NCI-H460 (cell line): ENCODE measurements at places on chromosomes 7 and 10.

GRCh38 chr10:11678074-11678793 lies 63.9 kb upstream of the ECHDC3 start:
- DNase-seq, result no peak

DNA sequence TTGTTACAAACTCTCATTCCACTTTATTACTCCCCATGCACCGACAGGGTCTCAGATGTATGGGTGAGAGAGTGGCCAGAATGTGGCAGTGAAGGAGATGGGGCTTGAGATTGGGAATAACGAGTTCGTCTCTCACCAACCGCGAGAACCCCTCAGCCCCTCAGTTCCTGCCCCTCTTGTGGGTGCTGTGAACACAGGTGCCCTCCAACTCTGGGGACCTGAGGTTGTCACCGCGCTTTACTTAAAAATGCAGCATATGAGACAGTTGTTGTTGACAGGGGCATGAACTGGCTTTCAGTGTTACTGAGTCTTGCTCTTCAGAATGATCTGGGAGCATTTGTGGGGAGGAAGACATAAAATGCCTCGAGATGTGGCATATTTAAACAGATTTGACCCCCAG lies 290.0 kb downstream of the WDR37 start:
- DNase-seq, result no peak

DNA sequence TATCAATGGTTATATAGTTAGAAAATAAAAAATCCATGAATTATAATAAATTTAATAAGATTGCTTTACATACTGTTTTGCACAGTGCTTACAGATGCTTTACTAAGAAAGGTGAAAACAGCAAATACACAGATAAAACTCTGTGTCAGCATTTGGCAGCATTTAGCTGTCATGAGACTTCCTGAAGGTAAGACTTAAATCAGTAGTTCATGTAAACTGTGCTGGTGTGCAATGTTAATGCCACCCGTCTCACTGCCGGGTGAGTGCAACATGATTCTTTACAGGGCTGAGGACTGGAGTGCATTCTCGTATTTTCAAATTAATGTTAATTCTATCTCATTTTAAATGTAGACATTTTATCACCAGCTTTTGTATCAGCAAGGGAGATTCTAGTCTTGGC lies 326.2 kb upstream of the POT1 start:
- DNase-seq, result no peak

GRCh38 chr7:125074141-125074540 lies 144.5 kb upstream of the POT1 start:
- DNase-seq, result no peak

DNA sequence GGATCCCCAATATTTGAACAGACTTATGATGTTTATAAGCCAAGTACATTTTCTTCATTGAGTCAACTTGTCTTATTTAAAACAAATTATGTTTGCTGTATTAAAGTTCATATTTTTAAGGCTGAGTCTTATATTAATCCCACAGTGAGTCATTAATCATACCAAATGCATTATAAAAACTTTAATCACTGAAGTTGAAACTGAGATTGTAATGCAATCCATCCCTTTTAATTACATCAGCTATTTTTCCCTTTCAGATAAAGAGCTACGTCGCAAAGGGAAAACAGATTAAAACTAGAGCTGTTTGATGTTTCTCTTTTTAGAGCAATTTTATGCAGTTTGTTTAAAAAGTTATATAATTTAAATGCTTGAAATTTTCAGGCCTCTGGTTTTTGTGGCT lies 183.0 kb downstream of the ARID5B start:
- DNase-seq, result no peak

- DNase-seq, result no peak
Measured at GRCh38 chr7:85184599-85185423, 2.0 kb downstream of the SEMA3D start.

DNA sequence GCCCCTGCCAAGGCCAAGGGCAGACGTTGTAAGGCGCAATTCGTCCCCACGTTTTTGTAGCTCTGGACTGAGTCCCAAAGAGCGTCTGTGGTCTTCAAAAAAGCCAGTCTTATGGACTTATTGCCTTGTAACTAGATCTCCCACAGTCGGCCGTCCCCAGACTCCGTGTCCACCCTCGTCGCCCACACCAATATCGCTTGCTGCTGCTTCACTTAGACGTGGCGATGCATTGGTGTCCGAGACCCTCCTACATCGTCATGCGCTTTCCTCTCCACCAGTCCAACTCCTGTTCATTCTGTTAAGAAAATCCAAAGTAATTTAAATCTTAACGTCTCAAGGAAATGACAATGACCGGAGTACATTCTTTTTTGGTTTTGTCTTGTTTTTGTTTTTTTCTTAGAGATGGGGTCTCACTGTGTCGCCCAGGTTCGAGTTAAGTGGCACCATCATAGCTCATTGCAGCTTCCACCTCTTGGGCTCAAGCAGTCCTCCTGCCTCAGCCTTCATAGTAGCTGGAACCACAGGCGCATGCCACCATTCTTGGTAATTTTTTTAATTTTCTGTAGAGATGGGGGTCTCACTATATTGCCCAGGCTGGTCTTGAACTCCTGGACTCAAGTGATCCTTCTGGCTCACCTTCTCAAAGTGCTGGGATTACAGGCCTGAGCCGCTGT lies 851 bp downstream of the KIFBP start:
- DNase-seq, result no peak

DNA sequence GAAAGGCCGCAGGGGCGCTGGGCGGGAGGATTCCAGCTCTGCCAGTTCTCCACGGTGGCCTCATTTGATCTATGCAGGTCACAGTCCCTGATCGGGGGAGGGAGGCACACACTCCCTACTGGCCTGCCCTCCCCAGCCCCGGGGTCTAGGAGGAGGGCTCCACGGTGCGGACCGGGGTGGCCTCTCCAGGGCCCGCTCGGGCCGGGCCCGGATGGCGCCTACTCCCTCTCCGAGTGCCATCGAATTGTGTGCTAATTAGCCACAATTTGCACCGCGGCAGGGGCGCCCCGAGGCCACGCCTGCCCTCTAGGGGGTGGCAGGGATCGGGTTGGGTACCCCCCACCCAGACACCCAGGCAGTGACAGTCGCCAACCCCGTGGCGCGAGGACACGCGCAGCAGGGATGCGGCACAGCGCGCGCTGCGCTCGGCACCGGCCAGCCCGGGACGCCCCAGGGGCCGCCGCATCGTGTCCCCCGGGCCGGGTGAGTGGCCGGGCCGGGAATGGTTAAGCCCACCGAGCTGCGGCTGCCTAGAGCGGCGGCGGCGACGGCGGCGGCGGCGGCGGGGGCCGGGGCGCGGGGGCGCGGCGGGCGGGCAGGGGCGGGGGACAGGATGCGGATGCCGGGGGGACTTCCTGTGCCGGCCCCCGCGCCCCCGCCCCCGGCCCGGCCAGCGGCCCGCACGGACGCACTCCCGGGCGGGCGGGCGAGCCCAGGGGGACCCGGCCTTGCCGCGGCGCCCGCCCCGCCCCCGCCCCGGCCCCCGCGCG lies at the start of gene ZNF853:
TSS of gene ZNF853 (plus strand) at position 658 of the 770 bp plus-strand sequence. CDS start 565 bp downstream, outside the sequence.
- DNase-seq, result no peak

DNA sequence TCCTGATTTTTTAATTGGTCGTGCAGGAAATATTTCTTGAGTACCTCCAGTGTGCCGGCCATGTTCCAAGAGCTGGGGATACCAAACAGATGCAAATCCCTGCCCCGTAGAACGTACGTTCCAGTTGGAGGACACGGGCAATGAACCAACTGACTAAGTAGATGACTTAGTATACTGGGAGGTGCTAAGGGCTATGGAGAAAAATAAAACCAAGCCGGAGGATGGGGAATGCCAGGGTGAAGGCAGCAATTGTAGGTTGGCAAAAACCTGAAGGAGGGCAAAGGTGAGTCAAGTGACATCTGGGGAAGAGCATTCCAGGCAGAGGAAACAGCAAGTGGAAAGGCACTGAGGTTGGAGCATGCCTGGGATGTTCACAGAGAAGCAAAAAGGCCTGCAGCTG lies 6.8 kb upstream of the VSIR start:
- no peak for DNase-seq

DNA sequence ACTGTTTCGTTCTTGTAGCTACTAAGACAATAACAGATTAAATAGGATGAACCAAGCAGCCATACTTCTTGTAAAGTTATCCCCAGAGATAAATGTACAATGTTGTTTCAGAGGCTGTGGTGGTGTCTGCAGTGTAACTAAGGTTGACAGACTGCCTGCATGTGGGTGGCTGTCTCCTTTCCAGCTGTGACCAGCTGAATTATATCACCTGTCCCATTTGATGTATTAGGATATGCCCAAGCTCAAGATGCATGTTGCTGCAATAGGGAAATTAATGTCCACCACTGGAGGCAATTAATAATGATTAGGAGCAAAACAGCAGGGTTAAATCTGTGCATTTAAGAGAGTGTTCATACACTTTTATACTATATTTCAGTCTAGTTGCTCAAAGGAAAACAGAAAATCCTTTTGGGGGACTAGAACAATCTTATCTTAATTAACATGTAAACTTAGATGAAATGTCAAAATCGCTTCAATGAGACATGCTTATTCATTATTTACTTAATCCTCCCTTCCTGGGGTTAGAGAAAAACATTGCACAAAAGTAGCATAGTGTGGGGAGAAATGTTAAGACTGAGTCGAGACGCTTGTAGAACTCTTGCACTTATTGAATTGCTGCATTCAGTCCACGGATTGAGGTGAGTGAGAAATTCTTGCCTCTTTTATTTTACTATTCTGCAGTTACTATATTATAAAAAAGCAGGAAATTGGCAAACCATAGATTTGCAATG lies 269.0 kb downstream of the SNX10 start:
- DNase-seq, result no peak

GRCh38 chr10:124616040-124616835 lies 127.9 kb downstream of the FAM53B start:
- DNase-seq, result no peak

DNA sequence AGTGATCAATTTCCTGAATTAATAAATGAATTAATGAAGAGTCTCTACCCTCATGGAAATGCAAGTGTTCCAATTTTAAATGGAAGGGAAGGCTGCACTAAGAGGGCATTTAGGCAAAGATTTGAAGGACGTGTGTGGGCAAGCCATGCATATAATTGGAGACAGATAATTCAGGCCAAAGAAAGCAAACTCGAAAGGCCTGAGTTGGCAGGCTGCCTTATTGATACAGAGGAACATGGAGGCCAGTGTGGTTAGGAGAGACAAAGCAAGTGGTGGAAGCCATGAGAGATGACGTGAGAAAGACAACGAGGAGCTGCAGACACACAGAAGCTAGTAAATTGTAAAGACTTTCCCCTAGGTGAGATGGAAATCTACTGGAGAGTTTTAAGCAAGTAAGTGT lies 15.4 kb upstream of the PCLO start:
- DNase-seq, result no peak

- no peak for DNase-seq
Measured at GRCh38 chr10:91566115-91566514, 66.8 kb downstream of the PPP1R3C start.
